ENCODE measurements at places on chromosomes 7 and 10.

GRCh38 chr10:100436255-100436654 is 26.6 kb upstream of the WNT8B start:
- no peak for DNase-seq

- DNase-seq, result no peak
Observed at GRCh38 chr10:123269675-123270074, 115.5 kb downstream of the BUB3 start.

DNA sequence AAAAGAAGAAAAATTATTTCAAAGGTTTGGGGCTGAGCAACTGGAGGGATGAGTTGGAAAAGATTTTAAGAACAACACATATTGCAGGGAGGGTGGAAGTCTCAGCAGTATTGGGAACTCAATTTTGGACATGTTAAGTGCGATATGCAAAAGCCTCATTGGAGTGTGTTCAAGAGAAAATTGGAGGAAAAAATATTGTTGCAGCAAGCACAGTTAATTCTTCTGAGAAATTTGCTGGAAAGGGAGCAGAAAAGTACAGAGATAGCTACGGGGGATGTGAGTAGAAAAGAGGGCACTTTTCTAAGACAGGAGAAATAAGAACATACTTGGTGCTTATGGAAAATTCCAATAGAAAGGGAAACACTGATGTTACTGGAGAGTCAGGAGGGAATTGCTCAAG is 59.8 kb upstream of the MAGI2 start:
- DNase-seq, result no peak

- DNase-seq, result no peak
Observed at GRCh38 chr7:25886387-25887240, 265.4 kb upstream of the NFE2L3 start.

GRCh38 chr7:156055206-156055822 is 243.1 kb upstream of the SHH start:
- DNase-seq, result no peak

- DNase-seq, result no peak
Observed at GRCh38 chr7:132486274-132486610, 90.0 kb downstream of the PLXNA4 start.

- no peak for DNase-seq
Observed at GRCh38 chr10:72097448-72098300, 9.3 kb upstream of the SPOCK2 start.

GRCh38 chr7:33503736-33504135 is 374.4 kb downstream of the BBS9 start:
- DNase-seq, result no peak

Data from stimulated activated CD8-positive, alpha-beta memory T cell treated with anti-CD3 and anti-CD28 coated beads, Interleukin-7, amount 100 ng/mL, for 1 hour (primary cell).